NCI-H2171 (cell line): ENCODE measurements at places on chromosomes 2 and 18.

DNA sequence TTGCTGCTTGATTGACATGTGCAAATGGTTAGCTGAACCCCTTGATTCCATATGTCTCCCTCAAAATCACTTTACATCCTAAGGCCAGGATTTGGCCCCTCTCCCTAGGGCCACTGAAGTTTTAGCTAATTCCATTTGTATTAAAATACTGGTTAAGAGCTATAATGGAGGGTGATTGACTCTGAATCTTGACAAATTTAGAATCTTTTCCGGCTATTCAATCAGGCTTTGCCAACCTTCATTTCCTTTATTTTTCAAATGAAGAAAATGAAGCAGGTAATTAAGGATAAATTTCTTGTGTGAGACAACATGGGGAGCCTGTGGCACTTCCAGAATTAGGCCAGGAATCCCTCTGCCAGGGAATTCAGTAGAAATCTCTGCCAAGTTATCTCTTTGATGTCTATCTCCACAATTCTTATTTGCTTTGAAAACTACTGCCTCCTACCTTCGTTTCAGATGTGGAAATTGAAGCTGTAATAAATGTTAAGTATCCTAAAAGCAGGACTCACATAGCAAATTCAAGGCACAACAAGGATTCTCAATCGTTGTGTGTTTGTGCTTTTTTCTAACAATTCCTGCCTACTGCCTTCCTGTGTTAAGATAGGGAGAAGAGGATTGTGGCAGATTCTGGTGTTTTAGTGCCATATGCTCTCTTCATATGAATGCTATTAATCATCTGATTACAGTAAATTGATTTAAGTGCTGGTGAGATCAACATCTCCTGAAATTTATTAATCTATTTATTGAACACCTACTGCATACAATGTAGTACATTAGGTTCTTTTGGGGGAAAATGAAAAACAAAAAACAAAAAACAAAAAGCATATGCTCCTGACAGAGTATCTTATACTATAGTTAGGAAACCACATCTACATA, 47.8 kb upstream of the MAP4K3 start:
- no peak for DNase-seq

DNA sequence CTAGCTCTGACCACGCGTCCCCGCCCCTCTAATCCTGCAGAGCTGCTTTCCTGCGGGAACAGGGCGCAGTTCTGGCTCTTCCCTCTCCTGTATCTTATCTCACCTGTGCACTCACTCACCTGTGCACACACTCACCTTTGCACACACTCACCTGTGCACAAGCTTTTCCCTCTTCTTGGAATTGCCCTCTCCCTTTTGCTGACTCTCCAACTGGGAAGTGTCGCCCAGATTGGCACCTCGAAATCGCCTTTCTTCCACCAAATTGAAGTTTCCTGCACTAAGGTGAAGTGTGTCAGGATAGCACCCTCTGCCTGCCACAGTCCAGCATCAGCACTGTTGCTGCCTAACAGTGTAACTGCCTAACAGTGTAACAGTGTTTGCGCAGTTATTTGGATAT, 566 bp upstream of the CMPK2 start:
- peak; percentile 40 for DNase-seq

DNA sequence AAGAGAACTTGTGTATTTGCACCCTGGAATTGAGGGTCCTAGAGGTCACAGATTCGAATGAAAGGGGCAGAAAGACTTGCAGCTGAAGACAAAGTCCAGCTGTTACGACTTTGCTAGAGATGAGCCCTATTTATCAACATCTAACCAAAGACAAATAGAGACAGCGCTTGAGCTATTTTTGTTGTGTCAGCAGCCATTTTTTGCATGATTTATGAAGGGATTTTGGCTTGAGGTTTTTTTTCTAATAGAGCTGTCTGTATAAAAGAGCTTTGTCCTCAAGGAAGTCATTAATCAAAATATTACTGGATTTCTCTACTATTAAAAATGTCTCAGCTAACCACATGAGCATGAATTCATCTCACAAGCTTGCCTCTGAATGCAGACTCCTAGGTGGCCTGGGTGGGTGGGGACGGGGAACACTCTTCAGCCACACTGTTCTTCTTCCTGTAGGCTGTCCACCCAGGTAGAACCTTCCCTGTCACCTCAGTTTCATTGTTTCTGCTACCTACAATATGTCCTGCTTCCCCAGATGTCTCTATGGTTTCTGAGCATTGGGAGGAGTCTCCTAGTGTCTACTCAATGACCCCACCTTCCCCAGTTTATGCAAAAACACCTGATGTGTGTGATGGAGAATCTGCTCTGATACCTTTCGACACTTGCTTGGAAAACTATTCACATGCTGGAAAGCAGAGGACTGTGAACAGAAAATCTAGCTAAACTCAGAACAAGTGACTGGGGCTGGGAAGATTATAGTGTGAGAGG, 7.2 kb upstream of the CD226 start:
- DNase-seq = no peak

GRCh38 chr2:196046123-196046917, 22.3 kb downstream of the DNAH7 start:
- no peak for DNase-seq

- DNase-seq = no peak
Measured at GRCh38 chr2:240622531-240623235, 2.6 kb upstream of the GPR35 start.

GRCh38 chr2:28423856-28424605, 31.4 kb downstream of the FOSL2 start:
- no peak for DNase-seq

GRCh38 chr2:37621199-37621598, 50.2 kb downstream of the CDC42EP3 start:
- no peak for DNase-seq

DNA sequence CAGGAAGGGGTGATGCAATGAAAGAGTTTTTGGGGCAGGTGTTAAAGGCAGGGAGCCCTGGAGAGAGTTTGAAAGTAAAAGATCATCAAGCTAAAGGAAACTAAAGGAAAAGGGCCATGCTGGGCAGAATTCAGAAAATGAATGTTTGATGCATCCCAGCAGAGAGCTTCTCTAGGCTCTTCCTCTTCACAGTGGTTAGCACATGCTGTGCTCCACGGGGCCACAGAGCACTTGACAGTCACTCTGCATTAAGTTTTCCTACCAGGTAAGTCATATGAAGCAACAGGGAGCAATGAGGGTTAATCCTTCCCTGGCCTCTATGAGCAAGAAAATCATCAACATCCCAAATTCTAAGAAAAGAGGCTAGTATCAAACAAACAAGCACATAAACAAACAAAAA, 895.2 kb downstream of the TRIB2 start:
- DNase-seq = no peak

DNA sequence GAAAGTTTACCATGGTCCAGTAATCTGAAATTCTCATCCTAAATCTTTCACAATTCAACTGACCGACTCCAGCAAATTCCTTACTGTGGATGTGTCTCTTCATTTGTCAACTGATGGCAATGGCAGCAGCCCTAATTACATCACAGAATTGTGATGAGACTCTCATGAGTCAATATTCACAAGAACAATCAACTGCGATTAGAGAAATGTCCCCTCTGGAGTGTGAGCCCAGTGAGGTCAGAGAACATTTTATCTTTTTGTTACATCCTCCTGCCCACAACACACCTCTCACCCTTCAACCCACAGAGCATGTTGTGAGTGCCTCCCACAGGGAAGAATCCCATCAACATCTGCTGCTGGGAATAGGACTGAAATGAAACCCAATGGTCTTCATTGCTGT, 73.6 kb downstream of the CD226 start:
- DNase-seq = no peak

- peak; percentile 15 for DNase-seq
Measured at GRCh38 chr2:105143467-105144151, 97.9 kb upstream of the GPR45 start.

- no peak for DNase-seq
Measured at GRCh38 chr2:110875384-110875725, 143.0 kb downstream of the ACOXL start.

DNA sequence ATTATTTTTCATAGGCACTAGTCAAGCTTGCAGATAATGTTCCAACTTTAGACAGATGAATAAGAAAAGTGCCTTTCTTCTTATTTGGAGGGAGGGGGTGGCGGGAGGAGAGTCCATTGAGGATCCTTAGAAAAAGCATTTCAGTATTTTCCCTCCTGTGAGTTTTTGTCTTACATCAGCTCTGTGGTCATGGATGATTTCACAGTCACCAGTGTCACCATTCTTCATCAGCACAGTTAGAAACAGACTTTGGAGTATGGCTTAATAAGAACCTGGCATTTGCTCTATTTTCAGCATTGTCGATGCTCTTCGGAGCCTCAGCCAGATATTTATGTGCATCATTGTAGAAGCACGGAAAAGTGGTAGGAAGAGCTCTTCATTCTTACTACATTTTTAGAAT, 70.1 kb downstream of the SLC39A10 start:
- no peak for DNase-seq

GRCh38 chr18:55795101-55795669, 207.2 kb upstream of the TCF4 start:
- no peak for DNase-seq

- DNase-seq = no peak
Measured at GRCh38 chr18:79332646-79333045, 63.1 kb upstream of the NFATC1 start.

DNA sequence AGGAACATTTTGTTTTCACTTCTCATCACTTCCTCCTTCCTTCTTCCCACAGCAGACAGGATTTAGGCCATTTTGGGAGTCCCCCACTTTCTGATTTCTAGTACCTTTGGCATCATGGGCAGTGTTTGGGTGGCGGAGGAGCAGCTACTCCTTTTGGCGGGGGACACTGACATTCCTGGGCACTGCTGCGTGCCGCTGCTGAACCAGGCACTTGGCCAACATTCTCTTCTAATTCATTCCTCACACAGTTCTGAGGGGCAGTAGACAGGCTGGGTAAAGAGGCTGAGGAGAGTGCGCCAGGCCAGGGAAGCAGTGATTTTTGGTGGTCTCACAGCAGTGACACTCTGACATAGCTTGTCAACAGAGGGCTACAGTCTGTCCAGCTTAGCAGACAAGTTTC, 270.2 kb downstream of the LOXHD1 start:
- DNase-seq = no peak

- DNase-seq = no peak
Measured at GRCh38 chr2:108271691-108272253, 16.9 kb upstream of the SULT1C2 start.

- no peak for DNase-seq
Measured at GRCh38 chr2:203718087-203718486, 11.6 kb downstream of the CD28 start.

DNA sequence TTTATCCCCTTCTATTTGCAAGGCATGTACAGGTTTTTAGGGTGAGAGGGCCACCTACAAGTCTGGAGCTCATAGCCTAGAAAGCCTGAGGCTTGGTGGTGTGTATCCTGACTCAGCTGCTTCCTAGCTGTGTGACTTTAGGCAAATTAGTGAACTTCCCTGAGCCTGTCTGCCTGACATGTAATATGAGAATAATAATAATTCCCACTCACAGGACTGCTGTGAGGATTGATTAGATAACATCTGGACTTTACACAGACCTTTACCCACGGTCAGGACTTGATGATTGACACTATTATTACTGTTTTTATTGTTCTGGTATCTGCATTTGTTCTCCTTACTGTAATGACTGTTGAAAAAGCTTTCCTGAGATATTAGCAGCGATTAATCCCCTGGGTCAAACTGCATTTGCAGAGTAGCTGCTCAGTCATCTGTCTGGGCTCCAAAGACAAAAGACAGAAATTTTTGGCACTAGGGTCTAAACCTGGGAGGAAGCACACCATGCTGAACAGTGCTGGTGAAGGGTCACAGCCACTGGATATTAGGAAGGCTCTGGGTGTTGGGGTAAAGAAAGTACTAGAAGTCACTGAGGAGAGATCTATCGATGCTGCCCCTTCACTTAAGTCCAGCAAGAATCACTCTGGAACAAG, 276.5 kb upstream of the FN1 start:
- no peak for DNase-seq

DNA sequence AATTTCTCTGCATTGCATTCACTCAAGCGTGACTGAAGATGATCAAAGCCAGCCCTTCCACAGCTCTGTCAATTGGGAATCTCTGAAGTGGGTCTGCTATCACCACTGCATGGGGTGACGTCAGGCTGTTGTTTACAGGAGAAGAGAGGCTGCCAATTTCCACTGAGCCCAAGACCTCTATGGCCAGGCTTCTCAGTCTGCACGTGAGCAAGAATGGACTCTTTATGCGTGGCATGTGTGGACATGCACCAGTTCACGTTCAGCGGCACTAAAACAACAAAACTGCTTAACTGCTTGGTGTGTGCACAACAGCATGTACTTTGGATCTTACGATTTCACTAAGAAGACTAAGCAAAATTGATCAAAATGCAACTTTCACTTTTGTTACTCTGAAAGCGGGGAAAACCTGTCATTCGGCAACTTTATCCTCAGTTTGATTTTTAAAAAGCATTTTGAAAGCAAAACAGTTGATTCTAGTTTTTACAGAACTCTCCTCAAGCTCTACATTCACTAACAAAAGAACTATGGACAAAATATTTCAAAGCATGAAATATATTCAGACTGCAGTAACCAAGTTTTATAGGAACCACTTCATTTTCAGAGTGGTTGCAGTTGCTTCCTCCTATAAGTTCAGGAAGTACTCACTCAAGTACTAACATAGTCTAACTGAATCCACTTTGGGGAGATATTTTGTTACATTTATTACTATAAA, 77.0 kb upstream of the SERTAD2 start:
- DNase-seq = no peak

DNA sequence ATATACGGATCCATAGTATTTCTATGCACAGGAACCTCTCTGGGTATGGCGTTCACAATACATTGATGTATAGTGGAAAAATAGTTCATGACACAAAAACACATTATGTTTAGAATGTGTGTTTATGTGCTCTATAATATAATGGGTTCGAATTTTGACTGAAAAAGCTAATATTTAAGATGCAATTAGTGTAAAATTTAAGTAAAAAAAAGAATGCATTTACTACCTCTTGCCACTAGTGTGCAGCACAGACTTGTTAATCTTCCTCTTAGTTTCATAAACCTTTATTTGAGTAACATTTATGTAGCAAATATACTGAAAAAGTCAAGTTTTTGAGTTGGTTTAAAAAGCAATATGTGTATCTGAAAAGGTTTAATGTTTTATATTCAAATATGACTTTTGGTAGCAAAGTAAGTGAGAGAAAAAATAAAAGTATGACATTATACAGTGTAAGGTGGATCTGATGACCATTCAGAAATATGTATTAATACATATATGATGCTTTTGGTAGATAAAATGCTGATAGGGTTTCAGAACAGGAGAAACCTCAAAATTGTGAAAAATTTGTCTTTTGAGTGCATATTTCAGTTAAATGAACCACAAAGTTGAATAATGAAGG, 49.4 kb downstream of the CCDC102B start:
- no peak for DNase-seq

DNA sequence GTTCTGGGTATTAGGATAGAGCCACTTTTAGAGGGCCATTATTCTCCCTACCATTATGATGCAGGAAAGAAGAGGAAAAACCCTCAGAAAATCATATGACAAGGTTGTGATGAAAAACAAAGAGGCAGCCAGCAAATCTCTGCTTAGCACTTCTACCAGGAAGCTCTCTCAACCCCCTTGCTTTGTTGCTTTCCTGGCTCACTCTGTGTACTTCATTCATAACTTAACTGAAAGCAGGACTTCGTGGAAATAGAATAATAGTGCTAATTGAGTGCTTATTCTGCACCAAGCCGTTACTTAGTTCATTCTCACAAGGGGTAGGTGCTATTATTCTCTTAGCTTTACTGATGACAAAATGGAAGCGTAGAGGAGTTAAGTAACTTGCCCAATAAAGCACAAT, 354.1 kb downstream of the HRH4 start:
- DNase-seq = no peak
